ENCODE measurements at places on chromosomes 6 and 20. TPM values are rescaled to one million over a fixed set of nuclear protein-coding genes. Genes with fewer than 3 reads are reported as not detected.

- no peaks in the 10 kb centered on the region for H3K36me3 ChIP-seq
- H3K27me3 ChIP-seq = no peaks in the 10 kb centered on the region
- H3K4me3 ChIP-seq = no peak overlapping the region
- no peak overlapping the region for H3K27ac ChIP-seq
Measured at GRCh38 chr6:122248844-122249243, 150.6 kb upstream of the HSF2 start.

Gene NR2E1
- total RNA-seq = not detected

DNA sequence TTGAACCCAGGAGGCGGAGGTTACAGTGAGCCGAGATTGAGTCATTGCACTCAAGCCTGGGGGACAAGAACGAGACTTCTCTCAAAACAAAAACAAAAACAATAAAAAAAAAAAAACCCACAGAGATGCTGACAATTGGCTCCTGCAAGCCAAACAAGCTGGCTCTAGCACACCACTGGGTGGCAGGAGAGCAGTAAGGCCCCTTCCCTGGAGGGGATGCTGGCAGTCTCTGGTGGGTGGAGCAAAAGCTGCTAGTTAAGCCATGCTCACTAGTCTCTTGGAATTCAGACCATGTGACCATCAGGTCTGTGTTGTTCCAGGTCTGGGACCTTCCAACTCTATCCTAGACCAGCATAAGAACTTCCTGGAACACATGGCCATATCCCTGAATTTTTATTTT lies 18.9 kb upstream of the DSN1 start:
- peak; percentile 20 for DNase-seq
- H3K27me3 ChIP-seq = no peaks in the 10 kb centered on the region
- H3K4me1 ChIP-seq = no peaks in the 10 kb centered on the region
- H3K27ac ChIP-seq = no peak overlapping the region
- no peak overlapping the region for H3K4me3 ChIP-seq

DNA sequence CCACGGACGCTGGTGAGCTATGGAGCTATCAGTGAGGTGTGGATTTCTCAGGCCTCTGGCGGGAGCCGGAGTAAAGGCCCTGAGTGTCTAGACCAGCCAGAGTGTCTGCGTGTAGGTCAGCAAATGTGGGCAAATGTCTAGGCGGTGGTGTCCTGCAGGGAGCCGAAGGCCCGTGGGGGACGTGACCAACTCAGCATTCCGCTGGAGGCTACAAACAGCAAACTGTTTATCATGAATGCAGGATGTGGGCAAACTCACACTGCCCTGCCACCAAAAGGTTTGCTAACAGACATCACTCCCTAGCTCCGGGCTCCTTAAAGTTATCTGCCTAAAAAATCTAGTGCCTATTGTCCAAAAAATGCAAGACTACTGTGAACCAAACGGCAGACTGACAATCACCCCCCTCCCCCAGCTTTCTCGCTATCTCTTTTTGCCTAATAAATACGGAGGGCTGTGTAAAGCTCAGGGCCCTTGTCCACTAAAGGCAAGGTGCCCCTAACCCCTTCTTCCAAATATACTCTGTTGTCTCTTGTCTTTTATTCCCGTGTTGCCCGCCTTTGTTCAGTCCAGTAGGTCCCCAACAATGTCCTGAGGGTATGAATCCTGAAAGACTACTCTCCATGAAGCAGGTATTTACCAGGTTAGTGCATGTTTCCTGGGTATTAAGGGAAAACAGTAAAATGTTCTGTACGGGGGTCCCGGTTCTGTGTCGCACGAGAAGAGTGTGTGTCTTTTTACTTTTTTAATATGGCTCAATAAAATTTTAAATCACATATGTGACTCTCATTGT lies 29.0 kb upstream of the AFDN start:
- no peak overlapping the region for H3K4me3 ChIP-seq
- peaks cover 52% of the 10 kb centered on the region for H3K27me3 ChIP-seq
- no peak overlapping the region for H3K27ac ChIP-seq
- no peaks in the 10 kb centered on the region for H3K36me3 ChIP-seq

Gene ULBP1
- total RNA-seq = 2.8 TPM

- no peak for DNase-seq
- H3K4me3 ChIP-seq = no peak overlapping the region
- H3K27ac ChIP-seq = no peak overlapping the region
- no peaks in the 10 kb centered on the region for H3K36me3 ChIP-seq
- H3K4me1 ChIP-seq = no peaks in the 10 kb centered on the region
- peaks cover 18% of the 10 kb centered on the region for H3K27me3 ChIP-seq
Measured at GRCh38 chr6:163835439-163836171, 421.1 kb downstream of the QKI start.

DNA sequence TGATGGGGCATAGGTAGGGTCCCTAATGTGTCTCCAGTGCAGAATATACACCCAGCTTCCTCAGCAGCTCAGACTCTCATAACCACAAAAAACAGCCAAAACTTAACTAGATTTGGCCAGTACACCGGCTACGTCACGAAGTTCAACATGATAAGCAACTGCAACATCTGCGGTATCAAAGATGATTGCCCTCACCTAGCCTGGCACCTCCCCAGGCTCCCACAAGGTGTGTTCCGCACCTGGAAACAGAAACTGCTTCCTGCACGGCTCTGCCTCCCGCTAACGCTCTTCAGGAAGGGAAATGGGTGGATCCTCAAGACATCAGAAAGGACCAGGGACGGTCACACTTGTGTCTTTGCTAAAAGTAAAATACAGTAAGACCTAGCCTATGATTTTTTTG lies 9.5 kb downstream of the TXNDC5 start:
- H3K27ac ChIP-seq = no peak overlapping the region
- no peaks in the 10 kb centered on the region for H3K27me3 ChIP-seq
- no peaks in the 10 kb centered on the region for H3K4me1 ChIP-seq

- no peak overlapping the region for H3K27ac ChIP-seq
- no peak overlapping the region for H3K4me3 ChIP-seq
- H3K27me3 ChIP-seq = no peaks in the 10 kb centered on the region
- H3K36me3 ChIP-seq = no peaks in the 10 kb centered on the region
Measured at GRCh38 chr20:26169506-26169905, 472.9 kb upstream of the ZNF337 start.

DNA sequence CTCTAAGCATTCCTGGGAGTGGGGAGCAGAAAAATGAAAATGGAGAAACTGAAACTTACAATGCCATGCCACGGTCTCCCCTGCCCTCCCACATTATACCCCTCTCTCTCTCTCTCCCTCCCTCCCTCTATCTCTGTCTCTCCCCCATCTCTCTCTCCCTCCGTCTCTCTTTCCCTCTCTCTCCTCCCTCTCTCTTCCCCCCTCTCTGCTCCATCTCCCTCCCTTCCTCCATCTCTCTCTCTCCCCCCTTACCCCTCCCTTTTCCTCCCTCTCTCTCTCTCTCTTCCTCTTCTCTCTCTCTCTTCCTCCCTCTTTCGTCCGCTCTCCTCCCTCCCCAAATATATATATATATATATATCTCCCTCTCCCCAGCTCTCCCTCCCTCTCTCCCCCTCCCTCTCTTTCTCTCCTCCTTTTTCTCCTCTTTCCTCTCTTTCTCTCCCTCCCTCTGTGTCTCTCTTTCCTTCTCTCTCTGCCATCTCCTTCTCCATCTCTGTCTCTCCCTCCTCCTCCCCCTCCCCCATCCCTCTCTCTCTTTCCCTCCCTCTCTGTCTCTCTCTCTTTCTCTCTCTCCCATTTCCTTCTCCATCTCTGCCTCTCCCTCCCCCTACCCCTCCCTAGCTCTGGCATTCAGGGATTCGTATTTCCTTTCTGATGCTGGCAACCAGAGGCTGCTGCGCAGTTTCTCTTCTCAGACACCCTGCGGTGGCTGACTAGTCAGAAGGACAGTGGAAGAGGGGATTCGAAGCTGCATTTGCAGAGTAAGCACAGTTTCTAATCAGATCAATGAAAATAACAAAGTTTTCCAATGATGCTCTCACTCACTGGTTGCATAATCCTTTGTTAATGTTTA lies 13.9 kb upstream of the VAPB start:
- H3K4me1 ChIP-seq = peaks cover 1% of the 10 kb centered on the region
- DNase-seq = no peak
- no peaks in the 10 kb centered on the region for H3K36me3 ChIP-seq
- H3K27me3 ChIP-seq = peaks cover 14% of the 10 kb centered on the region
- no peak overlapping the region for H3K4me3 ChIP-seq

- peaks cover 12% of the 10 kb centered on the region for H3K4me1 ChIP-seq
- peaks cover 36% of the 10 kb centered on the region for H3K27me3 ChIP-seq
- no peak overlapping the region for H3K4me3 ChIP-seq
Measured at GRCh38 chr6:41639809-41640371, 1.6 kb downstream of the MDFI start.

DNA sequence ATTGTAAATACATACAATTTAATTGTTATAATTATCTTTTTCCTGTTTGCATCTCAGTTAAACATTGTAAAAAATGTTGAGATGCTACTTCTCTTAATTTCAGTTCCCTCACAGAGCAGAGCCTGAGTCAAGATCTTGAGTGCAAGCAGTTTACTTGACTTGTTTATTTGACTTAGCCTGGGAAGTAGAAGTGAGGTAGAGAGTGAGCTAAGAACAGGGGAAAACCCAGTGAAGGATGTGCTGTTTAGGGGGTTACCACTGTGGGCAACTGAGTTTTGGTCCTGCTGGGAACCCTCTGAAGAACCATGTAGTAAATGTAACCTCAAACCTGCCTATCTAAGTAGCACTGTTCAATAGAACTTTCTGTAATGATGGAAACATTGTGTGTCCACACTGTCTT lies 495.2 kb upstream of the FLRT3 start:
- no peaks in the 10 kb centered on the region for H3K36me3 ChIP-seq
- H3K4me1 ChIP-seq = no peaks in the 10 kb centered on the region
- no peak for DNase-seq
- no peak overlapping the region for H3K27ac ChIP-seq
- H3K27me3 ChIP-seq = no peaks in the 10 kb centered on the region

Gene INSM1
- 0.25 TPM for total RNA-seq

DNA sequence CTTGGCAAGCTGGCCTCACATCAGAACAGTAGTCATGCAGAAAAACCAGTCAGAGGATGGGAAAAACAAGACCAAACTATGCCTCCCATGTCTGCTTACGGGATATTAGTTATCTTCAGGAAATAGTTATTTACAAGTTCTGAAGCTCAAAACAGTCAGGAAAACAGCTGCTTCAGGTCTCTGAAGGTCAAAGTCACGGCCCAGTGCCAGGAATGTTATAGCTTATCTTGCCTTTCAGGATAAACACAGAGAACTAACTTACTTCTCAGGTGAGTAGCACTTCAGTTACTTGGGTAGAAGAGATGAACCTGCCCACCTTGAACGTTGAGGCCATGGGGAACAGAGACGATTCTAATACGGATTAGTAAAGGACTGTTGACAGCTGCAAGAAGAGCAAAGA lies 310.7 kb downstream of the KIF16B start:
- no peak overlapping the region for H3K27ac ChIP-seq
- peaks cover 1% of the 10 kb centered on the region for H3K36me3 ChIP-seq
- H3K4me1 ChIP-seq = no peaks in the 10 kb centered on the region
- DNase-seq = no peak
- no peak overlapping the region for H3K4me3 ChIP-seq
- H3K27me3 ChIP-seq = no peaks in the 10 kb centered on the region

DNA sequence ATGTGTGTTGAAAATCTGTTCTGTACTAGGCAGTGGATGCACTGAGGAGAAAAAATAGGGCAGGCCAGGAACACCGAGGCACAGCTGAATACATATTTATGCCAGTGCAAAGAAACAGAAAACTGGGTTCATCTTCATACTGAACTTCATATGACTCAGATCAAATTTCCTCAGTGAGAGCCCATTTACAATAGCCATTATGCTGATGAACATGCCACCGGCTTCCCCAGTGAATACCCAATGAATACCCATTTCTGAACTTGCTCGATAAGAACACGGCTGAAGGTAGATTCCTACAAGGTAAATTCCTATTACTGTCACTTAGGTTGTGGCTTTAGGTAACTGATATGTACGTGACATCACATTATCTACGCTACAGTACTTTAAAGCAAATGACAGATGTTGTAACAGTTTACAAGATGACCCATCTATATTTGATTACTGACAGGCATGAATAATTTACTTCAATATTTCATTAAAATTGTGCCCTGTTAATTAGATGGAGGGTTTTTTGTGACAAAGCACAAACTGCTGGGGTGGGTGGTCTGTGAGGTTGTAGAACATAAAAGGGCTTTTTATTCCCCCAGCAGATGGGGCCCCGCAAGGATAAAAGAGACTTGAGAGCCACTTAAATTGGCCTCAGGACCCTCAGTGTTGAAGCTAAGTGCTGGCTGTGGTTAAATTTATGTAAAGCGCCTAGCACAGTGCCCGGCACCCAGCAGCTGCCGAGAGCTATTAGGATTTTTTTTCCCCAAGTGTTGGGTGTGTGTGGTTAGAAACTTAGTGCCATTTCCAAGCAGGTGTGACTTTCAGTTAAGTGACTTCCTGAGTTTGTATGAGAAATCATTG lies 264.5 kb downstream of the CD83 start:
- peak; percentile 54 for DNase-seq
- peak overlapping the region; percentile 41 for H3K27ac ChIP-seq
- no peak overlapping the region for H3K4me3 ChIP-seq
- H3K4me1 ChIP-seq = peaks cover 36% of the 10 kb centered on the region
- H3K27me3 ChIP-seq = peaks cover 2% of the 10 kb centered on the region
- no peaks in the 10 kb centered on the region for H3K36me3 ChIP-seq

- DNase-seq = no peak
- no peaks in the 10 kb centered on the region for H3K36me3 ChIP-seq
- H3K27ac ChIP-seq = no peak overlapping the region
- no peaks in the 10 kb centered on the region for H3K27me3 ChIP-seq
- H3K4me3 ChIP-seq = no peak overlapping the region
- H3K4me1 ChIP-seq = no peaks in the 10 kb centered on the region
Measured at GRCh38 chr20:48530957-48531356, 296.8 kb downstream of the PREX1 start.

GRCh38 chr6:151147118-151147832 lies 92.5 kb upstream of the AKAP12 start:
- no peak overlapping the region for H3K27ac ChIP-seq
- H3K4me1 ChIP-seq = no peaks in the 10 kb centered on the region
- DNase-seq = no peak
- no peak overlapping the region for H3K4me3 ChIP-seq

DNA sequence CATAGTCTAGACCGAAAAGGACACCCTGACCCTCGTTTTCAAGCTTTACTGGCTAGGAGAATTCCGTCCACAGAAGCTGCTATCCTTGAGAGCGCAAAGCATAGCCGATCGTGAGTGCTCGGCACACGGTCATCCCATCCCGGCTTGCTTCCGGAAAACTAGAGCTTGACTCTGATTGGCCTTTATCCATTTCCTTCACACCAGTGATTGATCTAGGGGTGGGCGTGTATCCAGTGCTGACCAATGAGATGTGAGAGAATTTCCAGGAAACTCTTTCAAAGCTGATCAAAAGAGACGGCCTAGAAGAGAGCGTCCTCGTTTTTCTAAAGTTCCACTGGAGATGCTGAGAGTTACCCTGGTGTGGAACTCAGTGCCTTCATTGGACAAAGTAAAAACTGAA lies 41.0 kb upstream of the NFATC2 start:
- no peak for DNase-seq
- H3K27ac ChIP-seq = no peak overlapping the region
- H3K4me1 ChIP-seq = peaks cover 9% of the 10 kb centered on the region
- H3K4me3 ChIP-seq = no peak overlapping the region
- H3K27me3 ChIP-seq = no peaks in the 10 kb centered on the region
- H3K36me3 ChIP-seq = no peaks in the 10 kb centered on the region

Gene KIF3B
- total RNA-seq = 27.6 TPM
